Progenitor cell of endocrine pancreas (in vitro differentiated cells): ENCODE measurements at places on chromosomes 5 and 9.
A peak's percentile ranks its signal among the peaks of the same experiment; 100 is the strongest.

GRCh38 chr9:134043531-134043988 is 18.3 kb downstream of the BRD3OS start:
- DNase-seq: no peak

DNA sequence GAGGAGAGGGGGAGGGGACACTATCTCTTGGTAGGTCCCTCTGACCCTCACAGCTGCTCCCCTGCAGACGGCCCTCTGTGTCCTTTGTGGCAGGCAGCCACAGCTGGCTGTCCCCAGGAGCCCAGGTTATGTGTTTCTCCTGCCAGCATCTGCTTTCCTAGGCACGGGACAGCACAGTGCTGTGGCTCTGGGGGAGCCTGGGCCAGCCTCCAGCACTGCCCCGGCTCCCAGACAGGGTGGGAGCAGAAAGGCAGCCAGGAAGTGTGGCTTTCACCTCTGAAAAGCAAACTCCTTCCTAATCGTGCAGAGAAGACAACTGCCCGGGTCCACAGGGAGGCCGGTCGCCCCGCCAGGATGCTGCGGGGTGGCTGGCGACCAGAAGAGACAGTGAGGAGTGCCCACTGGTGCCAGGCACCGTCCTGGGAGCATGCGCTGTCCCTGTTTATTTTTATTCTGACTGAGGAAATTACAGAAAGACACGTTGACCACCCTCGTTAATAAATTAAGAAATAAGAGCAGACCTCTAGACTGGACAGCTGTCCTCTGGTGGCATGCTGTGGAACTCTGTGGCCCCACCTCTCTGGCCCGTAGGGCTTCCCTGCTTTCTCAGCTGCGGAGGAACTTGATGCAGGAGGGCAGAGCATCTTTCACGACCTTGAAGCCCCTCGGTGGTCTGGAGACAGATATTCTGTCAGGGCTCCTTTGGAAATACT is 240.3 kb downstream of the FANCC start:
- no peak for DNase-seq

GRCh38 chr5:78985116-78985724 is at the start of gene ARSB:
Gene ARSB, minus strand, starts transcription at chr5:78985310. Its CDS starts 62 bp downstream, at chr5:78985248.
- DNase-seq: peak; percentile 43

- DNase-seq: no peak
These were observed 50.2 kb downstream of the CSNK1A1 start for GRCh38 chr5:149500922-149501582.

DNA sequence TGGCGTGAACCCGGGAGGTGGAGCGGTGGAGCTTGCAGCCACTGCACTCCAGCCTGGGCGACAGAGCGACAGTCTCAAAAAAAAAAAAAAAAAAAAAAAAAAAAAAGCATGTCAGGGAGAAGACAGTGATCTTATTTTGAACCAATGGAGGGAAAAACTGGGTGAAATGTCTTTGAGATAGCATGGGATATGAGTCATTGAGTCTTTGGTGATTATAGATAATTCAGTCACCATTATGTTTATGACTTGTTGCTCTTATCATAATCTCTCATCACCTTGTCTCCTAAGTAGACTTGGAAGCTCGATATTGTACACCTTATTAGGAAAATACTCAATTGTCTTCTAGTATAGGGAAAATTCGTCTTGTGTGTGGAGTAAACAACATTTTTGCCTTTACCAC is 55.1 kb upstream of the KDM4C start:
- no peak for DNase-seq

DNA sequence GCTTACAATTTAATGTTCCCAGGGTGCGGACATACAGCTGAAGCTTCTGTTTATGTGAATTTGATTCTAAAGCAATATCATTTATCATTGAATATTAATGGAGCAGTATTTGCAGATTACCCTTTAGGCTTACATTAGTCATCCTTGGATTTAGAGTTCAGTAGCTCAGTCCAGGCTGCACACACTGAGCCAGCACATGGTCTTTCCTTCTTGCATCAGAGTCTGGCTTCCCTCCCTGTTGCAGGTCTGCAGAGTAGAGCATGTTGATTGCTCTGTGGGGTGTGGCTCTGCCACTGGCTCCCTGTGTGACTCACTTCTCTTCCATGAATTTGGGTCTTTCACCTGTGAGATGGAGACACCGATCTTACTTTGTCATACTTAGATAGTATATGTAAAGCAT is 36.8 kb downstream of the NSG2 start:
- no peak for DNase-seq

- DNase-seq: no peak
These were observed 22.1 kb upstream of the GABBR2 start for GRCh38 chr9:98730871-98731270.

DNA sequence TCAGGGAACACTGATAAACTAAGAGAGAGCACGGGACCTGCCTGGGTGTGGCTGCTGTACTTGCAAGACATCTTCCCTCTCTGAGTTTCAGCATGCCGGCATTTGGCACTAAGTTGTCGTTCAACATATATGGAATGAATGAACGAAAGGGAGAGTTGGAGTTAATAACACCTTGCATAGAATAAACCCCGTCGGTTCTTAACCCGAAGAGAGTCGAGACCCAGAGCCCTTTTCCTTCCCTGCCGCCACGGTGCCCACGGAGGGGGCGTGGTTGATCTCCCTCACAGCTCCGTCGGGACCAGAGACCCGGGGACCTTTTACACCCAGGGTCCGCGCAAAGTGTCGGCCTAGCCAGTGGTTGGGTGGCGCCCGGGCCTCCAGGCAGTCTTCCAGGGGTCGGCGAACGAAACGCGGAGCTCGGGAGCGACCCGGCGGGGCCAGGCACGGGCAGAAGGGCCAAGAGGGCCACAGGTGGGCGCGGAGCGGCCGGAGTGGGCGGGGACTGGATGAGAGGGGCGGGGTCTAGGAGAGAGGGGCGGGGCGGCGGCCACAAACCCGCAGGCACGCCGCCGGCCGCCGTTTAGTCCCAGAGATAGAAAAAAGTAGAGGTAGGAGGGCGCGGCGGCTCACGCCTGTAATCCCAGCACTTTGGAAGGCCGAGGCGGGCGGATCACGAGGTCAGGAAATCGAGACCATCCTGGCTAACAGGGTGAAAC is 735 bp upstream of the RPL26L1 start:
- peak; percentile 49 for DNase-seq

DNA sequence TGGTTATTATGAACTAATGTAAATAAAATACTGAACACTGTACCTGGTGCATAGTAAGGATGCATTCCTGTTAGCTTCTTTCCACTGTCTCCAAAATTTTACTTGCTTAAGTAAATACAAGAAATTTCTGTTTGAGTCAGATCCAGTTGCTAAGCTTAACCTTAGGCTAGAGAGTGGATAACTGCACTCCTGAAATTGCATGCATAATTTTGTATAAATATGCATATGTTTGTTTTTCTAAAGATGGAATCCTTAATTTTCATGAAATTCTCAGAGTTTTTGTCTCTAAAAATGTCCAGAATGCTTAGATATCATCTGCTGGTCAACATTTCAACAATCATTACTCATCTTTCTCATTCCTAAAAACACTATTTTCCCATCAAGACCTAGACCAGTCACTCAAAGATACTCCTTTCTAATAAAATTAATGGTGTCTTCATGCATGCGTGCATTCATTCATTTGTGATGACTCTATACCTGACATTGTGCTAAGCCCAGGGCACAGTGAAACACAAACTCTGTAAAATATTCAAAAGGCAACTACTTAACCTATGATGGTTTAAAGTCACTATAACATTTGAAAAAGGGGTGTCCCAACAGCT is 284.8 kb downstream of the SEC61B start:
- DNase-seq: no peak
